Foreskin keratinocyte (primary cell): ENCODE measurements at places on chromosomes 6 and 20. TPM values are rescaled to one million over a fixed set of nuclear protein-coding genes. Genes with fewer than 3 reads are reported as not detected.

The ADISSP gene
- 77.4 and 81.3 TPM in 2 replicates for total RNA-seq

The HDGFL1 gene
- total RNA-seq, result not detected in 2 replicates

The C6orf15 gene
- total RNA-seq, result 0.11 and 0.68 TPM in 2 replicates

The SUMO4 gene
- total RNA-seq, result 0.44 and 0.56 TPM in 2 replicates

The DACT2 gene
- total RNA-seq, result 0.48 and 0.71 TPM in 2 replicates

The KCNS1 gene
- total RNA-seq, result 1.7 and 2.1 TPM in 2 replicates

The TUBB2B gene
- 1.2 TPM in 1 of 2 replicates, not detected in the other for total RNA-seq
